ELF-1 (cell line): ENCODE measurements at places on chromosomes 1 and 21.

DNA sequence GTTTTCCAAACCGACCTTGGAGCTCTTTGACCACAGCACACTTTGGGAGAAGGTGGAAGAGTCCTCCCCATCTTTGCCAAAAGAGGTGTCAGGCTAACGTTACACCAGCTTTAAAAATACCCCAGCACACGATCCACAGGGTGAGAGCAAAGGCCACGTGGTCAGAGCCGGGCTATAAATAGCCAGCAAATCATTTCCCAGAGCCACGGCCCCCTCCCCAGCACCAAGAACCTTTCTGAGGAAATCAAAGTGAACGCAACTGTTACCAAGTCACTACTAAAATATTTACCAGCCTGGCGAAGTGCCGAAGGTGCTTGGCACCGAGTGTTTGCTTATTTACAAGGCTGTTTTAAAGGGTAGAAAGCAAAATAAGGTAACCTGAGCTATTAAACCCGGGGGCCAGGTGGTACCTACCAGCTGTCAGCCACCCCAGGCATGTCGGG lies 72.4 kb downstream of the CASZ1 start:
- no peak for DNase-seq

- no peak for DNase-seq
Measured at GRCh38 chr1:59429656-59430055, 132.8 kb downstream of the FGGY start.

DNA sequence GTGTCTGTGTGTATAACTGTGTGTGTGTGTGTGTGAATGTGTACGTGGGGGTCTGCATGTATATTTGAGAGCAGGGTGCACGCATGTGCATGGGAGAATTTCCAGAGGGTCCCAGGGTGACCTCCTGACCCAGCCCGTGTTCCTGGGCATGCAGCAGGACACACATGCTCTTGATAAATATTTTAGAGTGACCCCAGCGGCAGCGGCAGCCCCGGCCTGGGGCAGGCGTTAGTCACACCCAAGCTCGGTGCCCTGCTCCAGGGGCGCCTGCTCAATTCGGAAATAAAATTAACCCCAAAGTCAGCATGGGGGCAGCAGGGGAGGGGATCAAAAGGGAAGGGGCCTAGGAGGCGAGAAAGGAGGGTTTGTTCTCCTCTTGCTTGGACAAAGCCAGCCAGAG lies 107.5 kb downstream of the PAX7 start:
- no peak for DNase-seq

GRCh38 chr1:116578581-116578980 lies 7.8 kb upstream of the CD58 start:
- no peak for DNase-seq

DNA sequence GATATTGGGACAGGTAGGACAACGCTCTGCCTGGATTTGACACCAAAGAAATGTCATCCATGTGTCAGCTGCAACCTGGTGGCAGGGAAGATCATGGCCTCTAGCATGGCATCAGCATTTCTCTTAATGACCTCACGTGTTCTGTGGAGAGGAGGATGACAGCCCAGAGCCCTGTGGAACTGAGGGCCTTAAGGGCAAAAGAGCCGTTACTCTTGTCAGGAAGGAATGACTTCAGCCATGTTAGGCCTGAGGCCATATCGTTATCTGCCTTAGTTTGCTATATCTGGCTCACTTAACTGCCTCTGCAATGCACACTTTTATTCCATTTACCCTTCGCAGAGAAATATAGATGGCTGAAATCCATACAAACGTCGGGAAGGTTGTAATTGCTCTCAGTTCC lies 83.2 kb upstream of the PBX1 start:
- DNase-seq: peak; percentile 24

- DNase-seq: peak; percentile 52
Measured at GRCh38 chr1:179079113-179079761, 2.6 kb upstream of the TOR3A start.

DNA sequence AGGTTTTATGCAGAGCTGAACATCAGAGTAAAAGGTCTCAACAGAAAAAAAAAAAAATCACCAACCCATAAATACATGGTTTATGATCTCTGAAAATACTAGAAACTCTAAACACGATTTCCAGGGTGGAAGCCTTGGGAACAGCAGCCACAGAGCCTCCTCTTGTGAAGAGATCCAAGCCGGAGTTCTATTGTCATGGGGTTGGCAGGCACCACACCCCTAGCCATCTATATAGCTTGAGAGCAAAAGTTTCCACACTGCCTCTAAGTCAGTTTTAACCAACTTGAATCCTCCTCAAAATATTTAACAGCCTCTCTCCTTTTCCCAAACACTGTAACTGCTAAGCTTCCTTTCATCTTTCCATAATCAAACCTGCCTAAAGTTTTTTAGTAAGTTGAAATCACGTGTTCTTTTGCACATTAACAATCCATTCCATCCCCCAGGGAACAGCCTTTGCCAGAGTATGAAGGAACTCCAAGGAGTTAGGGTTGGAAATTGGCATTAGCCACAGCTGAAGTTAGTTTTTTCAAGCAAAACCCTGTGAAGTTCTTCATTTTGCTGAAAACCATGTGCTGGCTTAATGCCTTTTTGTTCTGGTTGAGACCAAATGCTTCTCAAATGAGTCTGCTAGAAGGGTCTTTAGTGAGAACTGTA lies 13.8 kb upstream of the SEC16B start:
- peak; percentile 6 for DNase-seq

GRCh38 chr1:20695515-20695914 lies 22.3 kb downstream of the KIF17 start:
- DNase-seq: no peak

DNA sequence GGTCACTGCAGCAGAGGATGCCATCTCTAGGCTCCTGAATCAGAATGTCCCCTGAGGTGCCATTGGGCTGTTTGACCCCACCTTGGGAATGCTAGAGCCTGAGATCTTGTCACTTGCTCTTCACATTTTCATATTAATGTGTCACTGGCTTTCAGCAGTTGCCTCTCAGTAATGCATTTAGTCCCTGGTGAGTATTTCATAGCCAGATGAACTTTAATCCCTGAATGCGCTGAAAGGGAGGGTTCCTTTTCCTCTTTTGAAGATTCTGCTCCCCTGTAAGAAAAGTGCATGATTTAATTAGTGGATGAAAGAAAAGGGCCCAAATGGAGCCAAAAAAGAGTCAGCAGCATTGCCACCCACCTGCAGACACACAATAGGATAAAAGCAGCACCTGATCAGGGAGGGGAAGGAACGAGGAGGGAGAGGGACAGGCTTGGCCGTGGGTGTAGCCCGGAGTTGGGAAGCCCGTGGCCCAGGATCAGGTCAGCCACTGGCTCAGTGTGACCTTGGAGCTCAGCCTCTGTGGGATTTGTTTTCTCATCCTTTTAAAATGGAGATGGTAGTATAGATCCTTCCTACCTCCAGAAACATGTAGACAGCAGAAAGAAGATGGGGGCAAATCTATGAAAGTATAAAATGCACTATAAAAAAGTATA lies 31.1 kb downstream of the ROR1 start:
- DNase-seq: no peak

DNA sequence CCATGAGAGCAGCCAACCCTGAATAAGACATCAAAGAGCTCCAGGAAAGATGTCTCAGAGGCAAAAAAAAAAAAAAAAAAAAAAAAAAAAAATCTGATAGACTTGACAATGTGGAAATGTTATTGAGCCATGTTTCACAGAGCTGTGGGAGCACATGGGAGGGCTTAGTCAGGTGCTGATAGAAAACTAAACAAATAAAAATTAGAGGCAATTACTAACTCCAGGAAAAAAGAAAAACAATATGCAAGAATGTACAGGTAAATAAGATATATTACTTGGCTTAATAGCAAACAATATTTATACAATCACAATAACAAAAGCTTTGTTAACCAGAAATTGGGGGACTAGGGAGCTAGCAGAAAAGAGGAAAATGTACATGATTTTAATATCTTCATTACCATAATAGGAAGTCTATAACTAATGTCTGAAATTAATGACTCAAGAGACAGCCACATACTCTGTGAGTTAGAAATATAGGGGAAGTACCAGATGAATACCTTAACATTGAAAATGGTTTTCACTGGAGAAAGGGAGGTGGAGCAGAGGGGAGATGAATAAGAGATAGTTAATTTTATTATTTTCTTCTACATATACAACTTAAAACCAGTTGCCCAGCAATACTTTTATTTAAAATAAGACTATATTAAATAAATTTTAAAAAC lies 16.9 kb upstream of the RGS16 start:
- DNase-seq: no peak

DNA sequence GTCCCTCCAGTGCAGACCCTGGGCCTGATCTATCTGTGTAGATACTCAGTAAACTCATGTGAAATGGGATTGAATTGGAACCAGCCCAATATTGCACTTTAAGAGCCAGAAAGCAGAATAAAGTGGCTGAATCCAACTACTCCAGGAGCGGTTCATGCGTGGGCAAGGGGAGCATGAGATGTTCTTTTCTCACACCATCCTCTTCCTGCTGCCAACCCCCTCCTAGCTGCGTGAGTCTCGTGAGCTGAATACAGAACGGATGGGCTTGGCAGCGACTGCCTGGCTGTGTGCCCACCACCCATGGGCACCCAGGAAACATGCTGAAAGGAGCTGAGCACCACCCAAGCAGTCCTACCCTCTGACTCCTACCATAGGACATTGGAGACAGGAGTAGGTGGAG lies 128.3 kb downstream of the ELAVL4 start:
- no peak for DNase-seq

- DNase-seq: no peak
Measured at GRCh38 chr1:48687282-48688045, 89.2 kb downstream of the BEND5 start.

DNA sequence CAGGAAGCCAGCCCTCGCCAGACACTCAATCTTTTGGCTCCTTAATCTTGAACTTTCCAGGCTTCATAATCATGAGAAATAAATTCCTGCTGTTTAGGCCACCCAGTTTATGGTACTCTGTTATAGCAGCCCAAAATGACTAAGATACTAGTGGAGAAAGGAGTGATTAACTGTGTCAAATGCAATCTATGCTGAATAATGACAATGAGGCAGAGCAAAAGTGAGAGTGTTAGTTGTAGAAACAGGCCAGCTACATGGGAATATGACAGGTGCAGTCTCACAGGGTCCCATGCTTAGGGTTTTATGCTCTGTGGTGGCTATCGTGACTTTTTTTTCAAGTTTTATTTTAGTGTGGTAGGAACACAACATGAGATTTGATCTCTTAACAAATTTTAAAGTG lies 888.8 kb downstream of the TTLL7 start:
- DNase-seq: no peak

DNA sequence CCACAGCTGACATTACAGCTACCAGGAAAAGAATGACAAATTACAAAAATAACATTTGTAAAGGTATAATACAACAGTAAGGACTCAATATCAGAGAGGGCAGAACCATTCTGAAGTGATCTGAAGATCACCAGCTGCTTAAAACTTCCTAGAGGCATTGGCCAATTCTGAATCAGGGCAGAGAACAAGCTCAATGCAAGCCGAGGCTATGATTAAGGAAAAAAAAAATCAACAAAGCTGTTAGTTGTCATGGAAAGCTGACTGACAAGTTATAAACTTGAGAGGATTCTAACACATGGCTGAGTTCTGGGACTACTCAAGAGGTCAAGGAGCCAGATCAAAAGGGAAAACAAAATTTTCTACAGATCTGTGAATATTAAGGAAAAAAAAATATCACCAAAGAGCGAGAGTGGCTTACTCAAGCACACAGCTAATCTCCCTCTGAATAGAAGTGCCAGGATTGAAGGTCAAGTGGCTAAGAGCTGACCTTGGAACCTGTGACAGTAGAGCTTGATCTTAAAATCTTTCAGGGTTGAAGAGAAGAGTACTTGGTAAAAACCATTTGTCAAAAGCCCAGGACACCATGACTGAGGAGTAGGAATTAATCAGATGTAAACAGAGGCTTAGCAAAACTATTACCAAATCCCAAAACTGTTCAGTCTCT lies 383.4 kb downstream of the USP25 start:
- DNase-seq: no peak

DNA sequence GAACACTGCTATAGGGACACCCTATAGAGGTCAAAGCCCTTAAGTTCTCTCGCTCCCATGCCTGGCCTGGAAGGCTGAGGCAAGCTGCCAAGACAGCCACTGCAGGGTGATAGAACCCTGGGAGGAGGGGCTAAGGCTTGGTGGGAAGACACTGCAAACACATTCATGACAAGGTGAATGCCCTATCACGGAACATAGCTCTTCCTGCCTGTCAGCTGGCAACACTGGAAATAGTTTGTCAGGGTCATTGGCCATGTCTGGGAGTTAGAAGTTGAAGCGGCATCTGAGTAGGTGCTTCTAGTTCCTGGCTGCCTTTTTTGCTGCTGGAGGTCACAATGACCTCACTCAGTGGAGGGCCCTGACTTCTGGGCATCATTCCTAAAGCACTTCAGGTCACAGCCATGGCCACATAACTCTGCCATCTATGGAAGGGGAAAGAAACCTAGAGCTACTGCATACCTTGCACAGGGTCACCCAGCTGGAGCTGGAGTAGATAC lies 4.2 kb downstream of the FABP3 start:
- DNase-seq: no peak

GRCh38 chr1:65964123-65964522 lies 171.4 kb downstream of the PDE4B start:
- no peak for DNase-seq

DNA sequence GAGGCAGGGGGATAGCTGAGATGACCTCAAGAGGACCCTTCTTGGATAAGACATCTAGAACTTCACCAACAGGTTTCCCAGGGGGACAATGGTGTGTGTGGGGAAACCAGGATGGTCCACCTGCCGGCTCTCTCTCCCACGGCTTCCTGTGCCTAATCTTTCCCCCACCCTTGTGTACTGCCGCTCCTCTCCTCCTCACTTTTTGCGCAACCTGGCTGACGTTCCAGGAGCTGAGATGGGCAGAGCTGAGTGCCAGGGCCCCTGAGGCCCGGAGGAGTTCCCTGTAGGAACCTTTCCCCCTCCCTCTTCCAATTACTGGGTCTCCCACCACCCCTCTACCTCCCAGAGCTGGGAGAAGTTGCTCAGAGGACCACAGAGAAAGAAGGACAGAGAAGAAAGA lies 6.9 kb downstream of the SLC26A9 start:
- DNase-seq: no peak

- no peak for DNase-seq
Measured at GRCh38 chr1:115227346-115228082, 110.5 kb downstream of the NGF start.

DNA sequence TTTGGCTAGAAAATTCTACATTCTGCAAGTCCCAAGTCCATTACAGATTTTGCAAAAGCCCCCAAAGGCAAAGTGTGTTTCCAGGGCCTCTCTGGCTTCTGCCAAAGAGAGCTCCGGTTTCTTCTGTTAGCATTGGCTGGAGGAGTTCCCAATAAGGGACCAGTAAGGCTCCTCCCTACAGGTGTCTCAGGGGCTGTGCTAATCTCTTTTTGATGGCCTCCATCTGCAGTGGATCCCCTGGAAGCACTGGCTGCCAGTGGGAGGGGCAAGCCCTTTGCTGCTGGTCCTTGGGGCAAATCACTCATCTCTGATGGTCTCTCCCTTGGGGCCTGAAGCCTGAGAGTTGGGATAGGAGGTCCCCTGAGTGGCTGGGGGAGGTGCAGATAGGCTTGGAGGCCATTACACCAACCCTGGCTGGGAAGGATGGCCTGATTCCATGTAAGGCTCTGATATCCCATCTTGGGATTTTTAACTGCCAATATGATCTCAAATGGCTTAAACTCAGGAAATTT lies 89.1 kb upstream of the USP24 start:
- peak; percentile 65 for DNase-seq

GRCh38 chr1:67743072-67743725 lies 58.2 kb downstream of the GADD45A start:
- DNase-seq: no peak

- DNase-seq: no peak
Measured at GRCh38 chr1:162386292-162387225, 5.0 kb downstream of the C1orf226 start.

GRCh38 chr1:240029418-240029817 lies 62.3 kb upstream of the FMN2 start:
- no peak for DNase-seq

- no peak for DNase-seq
Measured at GRCh38 chr1:112267206-112267605, 128.8 kb upstream of the CTTNBP2NL start.
